ENCODE measurements at places on chromosomes 3 and 15.

- no peak for DNase-seq
Observed at GRCh38 chr3:8460050-8460708, 41.4 kb upstream of the LMCD1 start.

GRCh38 chr3:32140943-32141342, 34.5 kb downstream of the GPD1L start:
- no peak for DNase-seq

DNA sequence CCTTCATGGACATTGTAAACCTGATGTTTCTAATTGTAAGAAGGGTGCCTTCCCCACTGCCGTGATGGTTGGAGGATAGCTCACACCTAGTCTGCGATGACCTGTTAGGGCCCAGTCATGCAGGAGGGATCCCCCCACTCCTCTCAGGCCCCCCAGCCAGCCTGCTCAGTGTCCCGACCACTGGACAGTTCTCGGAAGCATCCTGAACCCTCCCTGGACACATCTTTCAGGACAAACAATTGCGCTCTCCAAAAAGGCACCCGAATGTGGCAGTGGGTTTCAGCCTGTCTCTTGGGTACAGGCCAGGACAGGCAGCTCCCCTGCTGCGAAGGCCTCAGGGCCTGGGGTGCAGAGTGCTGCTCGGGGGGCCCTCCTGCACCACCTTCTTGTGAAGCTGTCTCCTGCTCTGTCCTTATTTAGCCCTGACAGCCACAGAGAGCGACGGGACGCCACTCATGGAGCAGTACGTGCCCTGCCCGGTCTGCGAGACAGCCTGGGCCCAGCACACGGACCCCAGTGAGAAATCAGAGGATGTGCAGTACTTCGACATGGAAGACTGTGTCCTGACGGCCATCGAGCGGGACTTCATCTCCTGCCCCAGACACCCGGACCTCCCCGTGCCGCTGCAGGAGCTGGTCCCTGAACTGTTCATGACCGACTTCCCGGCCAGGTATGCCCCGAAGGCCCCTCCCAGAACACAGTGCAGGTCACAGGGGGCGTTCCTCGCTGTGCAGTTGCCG, 132.3 kb downstream of the LRRK1 start:
- DNase-seq = no peak

DNA sequence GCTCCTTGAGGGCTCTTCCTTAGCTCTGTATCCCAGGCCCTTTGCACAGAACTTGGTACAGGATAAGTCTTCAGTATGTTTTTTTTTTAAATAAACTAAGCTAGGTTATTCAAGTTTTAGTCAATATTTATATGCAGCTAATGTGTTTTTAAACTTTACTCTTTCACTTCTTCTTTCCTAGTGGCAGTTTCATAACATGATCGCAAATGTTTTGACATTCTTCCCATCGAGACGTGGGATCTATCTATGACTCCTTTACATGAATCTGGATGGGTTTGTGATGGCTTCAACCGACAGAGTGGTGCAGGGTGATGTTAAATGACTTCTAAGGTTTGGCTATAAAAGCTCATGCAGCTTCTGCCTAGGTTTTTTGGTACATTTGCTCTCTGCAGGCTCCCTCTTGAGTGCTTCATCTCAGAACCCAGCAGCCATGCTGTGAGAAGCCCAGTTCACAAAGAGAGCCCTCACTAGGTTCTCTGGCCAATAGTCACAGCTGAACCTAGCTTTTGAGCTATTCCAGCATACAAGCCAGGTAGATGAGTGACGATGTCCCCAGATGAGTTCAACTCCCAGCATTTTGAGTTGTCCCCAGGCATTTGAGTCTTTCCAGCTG, 13.5 kb upstream of the MECOM start:
- no peak for DNase-seq

GRCh38 chr15:49079340-49080039, 33.2 kb upstream of the SECISBP2L start:
- DNase-seq = no peak

GRCh38 chr15:51186181-51186705, 91.5 kb upstream of the TNFAIP8L3 start:
- DNase-seq = no peak

GRCh38 chr3:96813820-96814650, at the start of gene EPHA6:
Gene EPHA6, plus strand, starts transcription at chr3:96814594.
- peak; percentile 28 for DNase-seq

GRCh38 chr3:28171962-28172361, 69.5 kb upstream of the CMC1 start:
- no peak for DNase-seq

DNA sequence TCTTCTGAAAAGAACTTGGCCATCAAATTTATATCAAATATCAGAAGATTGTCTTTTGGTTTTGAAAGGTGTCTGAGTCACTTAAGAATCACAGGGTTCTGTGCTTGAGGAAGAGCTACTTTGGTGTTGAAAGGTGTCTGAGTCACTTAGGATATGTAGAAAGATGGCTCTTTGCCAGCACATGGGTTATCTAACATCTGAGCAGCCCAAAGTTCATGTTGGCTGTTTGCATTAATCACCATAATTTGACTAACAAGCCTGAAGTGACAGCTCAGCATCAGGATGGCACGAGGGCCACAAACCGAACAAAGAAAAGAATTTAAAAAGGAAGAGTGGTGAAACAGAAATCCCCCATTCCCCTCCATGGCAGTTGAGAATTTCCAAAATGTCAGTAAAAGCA, 190.5 kb upstream of the CMC1 start:
- no peak for DNase-seq

- DNase-seq = no peak
Observed at GRCh38 chr15:25486051-25486450, 47.2 kb upstream of the UBE3A start.

DNA sequence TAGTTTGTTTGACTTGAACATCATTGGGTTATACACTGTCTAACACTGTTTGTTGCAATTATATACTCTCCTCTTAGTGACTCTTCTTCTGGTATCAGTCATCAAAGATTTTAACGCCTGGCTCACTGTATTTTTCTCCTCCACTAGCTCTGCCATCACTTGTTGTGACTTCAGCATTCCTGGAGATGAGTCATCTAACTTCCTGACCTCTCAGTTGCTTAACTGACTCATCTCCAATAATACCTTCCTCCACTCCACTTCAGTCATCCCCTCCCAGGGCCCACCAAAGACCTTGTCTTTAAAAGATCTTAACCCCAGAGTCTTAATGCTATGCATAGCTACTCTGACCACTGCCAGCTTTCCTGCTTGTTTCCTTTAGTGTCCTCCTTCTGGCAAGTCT, 28.6 kb upstream of the CLSTN2 start:
- DNase-seq = peak; percentile 37

DNA sequence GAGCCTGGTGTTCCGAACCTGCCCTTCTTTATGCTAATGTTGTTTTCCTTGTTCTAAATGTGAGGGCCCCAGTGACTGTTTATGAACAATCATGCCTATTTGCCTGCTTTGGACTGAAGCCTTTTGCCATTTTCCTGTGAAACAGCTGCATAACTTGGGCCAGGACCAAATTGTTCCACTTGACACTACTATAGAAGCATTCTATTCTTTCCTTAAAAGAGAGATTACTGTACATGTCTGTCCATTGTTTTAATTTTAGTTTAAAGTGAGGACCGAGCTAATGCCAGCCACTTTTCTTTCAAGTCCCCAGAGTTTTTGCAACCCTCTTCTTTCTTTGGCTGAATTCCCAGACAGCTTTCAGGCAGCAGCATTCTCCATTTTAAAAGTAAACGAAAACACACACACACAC, 980.3 kb downstream of the CADM2 start:
- peak; percentile 33 for DNase-seq

DNA sequence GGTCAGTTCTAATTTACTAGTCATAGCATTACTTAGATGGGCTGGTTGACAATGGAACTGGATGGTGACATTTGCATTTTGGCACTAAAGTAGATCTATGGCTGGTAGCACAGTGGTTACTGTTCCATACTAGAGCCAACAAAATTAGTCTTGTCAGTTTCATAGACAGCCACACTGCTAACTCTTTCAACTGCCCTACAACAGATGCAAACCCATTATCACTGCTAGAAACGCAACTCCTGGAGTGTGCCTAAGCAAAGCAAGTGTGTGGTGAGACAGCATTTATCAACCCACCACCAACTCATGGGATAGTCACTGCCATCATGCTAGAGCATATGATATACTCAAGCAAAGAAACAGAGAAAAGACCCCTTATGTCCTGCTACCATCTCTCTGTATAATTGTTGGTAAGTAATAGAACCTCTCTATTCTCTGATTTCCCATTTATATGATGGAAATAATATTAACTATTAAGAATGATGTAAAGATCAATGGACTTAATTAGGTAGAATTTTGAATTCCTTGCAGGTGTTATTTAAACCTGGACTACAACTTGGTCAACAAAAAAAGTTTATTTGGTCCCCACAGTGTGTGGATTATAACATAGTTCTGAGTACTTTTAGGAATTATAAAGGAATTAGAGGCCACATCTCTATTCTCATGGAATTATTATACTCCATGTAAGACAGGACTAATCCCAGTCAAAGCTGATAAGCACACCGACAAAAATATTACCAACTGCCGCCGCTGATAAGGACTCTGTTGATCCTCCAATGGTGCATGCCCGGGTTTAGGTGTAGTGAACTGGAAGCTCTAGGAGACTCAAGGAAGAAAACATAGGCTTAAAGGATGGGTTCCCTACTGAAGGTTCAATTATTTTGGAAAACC, 19.9 kb upstream of the ABHD5 start:
- DNase-seq = no peak

GRCh38 chr3:44090036-44090435, 151.7 kb upstream of the TOPAZ1 start:
- no peak for DNase-seq

- no peak for DNase-seq
Observed at GRCh38 chr3:47949979-47950378, 66.2 kb downstream of the MAP4 start.

DNA sequence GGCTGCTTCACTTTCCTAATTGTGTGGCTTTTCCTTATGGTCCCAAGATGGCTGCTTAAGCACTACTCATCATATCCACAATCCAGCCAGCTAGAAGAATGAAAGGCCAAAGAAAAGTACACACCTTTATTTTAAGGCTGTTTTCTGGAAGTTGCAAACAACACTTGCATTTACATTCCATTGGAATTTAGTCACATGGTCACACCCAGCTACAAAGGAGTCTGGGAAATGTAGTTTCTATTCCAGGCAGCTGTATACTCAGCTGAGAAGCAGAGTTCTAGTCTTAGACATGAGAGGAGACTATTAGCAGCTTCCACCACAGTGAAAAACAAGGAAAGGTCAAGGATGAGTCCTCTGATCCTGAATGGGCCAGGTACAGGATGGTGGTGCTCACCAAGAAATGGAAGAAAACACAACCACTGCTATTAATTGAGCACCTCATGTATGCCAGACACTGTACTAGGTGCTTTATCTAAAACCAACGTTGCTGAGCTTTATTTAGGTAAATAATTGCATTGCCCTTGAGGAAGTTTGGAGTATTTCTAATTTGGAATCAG, 28.0 kb upstream of the ATG7 start:
- DNase-seq = no peak

- no peak for DNase-seq
Observed at GRCh38 chr3:176247191-176247590, 950.1 kb downstream of the TBL1XR1 start.

DNA sequence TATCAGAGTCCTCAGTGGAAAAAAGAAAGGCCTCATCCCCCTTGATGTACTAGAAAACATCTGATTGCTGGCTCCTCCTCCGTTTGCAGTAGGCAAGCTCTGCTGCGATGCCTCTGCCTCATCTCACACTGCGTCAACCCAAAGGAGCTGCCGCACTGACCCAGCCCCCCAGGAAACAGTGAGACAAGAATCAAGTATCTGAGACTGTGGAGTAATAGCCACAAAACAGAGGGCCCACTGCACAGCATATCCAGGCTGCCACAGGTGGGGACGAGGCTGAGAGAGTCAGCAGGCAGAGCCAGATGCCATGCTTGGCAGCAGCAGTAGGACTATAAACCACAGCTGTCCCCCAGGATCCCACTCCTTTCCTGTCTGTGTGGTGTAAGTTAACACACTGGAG, 165.9 kb downstream of the STAC start:
- no peak for DNase-seq

- DNase-seq = no peak
Observed at GRCh38 chr3:172132159-172132586, 92.8 kb downstream of the FNDC3B start.

- DNase-seq = no peak
Observed at GRCh38 chr3:110656394-110657025, 415.1 kb upstream of the NECTIN3 start.

GRCh38 chr15:80978685-80979329, 10.8 kb downstream of the MESD start:
- DNase-seq = no peak

GRCh38 chr15:84398763-84399701, 163.5 kb downstream of the GOLGA6L4 start:
- DNase-seq = no peak

All from astrocyte of the cerebellum (primary cell).